ENCODE measurements at places on chromosomes 3 and 15. TPM values are rescaled to one million over a fixed set of nuclear protein-coding genes. Genes with fewer than 3 reads are reported as not detected.
A peak's percentile ranks its signal among the peaks of the same experiment; 100 is the strongest.

DNA sequence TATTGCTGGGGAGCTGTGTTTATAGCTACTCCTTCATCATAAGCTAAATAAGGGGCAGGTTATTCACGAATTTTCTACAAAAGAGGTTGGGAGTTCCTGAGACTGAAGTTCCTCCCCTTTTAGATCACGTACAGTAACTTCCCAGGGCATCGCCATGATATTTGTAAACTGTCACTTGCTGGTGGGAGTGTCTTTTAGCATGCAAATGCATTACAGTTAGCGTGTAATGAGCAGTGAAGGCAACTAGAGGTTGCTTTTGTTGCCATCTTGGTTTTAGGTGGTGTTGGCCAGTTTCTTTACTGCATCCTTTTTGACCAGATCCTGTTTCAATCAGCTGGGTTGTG is 64.4 kb downstream of the IL12A start:
- DNase-seq = no peak

GRCh38 chr15:42457445-42458442 is 33.2 kb downstream of the ZNF106 start:
- no peak for DNase-seq

DNA sequence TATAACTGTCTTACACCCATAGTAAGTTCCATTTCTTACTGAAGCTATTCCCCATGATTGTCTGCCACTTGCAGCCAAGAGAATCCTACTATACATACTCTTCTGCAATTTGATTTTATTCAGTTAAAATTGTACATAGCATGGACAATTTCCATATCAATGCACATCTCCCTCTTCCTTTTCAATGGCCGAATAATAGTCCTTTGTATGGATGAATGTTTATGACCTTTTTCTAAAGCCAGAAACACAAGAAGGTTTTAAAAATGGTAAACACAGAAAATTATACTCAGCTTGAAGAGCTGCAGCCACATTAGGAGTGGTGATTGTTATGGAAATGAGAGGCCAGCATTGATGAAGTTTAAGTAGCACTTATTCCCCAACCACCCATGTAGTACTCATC is 8.5 kb upstream of the ERC2 start:
- DNase-seq = no peak

DNA sequence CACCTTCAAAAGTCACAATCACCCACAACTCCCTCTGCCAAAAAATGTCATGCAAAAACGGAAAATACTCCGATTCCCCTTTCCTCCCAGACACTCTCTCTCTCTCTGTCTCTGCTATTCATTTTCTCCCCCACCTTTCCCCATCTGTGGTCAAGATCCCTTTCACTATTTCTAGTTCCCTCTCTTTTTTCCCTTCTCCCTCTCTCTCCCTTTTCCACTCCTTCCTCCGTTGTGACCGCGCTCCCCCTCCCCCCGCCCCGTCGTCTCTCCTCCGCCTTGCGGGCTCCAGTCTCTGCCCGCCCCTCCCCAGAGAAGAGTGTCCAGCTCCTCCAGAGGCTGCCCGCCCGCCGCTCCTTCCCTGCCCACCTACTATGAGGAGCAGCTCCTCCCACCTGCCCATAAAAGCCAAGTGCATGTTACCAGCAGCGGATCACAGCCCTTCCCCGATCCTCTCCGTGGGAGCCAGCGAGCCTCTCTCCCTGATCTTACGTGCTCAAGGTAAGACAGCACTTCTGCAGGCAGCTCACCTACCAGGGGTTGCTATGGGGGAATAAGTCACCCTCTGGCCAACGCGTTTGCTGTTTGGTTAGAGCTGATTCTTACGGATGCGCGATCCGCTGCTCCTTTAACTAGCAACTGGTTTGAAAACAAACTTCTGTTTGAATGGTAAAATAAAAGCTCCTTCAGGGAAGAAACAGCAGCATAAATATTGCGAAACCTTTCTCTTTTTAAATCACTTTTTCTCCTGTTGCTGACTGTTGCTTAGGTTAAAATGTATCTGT is at the start of gene COL8A1:
TSS of gene COL8A1 (plus strand) at position 428 of the 782 bp plus-strand sequence. CDS start 152,089 bp downstream, outside the sequence.
- peak; percentile 33 for DNase-seq

GRCh38 chr3:26308454-26308853 is 314.1 kb upstream of the LRRC3B start:
- no peak for DNase-seq

The SI gene
- not detected for total RNA-seq

The CCNB2 gene
- total RNA-seq = 1.1 TPM

GRCh38 chr3:12608376-12608775 is 51.5 kb downstream of the MKRN2 start:
- no peak for DNase-seq

The COLQ gene
- 1.2 TPM for total RNA-seq

DNA sequence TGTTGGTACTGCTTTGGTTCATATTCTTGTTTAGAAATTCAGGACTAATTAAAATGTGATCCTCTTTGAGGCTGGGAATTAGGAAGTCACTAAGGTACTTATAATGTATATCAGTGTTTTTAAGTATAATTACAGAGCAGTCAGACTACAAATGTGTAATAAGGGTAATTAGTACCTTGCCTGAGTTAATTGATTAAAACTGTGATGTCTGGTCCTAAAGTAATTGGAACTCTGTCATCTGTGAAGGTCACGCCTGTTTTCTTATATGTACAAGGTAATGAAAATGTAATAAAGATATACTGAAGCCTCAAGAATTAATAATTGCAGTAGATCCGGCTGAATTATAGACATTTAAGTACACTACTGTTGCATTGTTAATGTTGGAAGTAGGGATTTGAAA is 32.8 kb downstream of the RIOX2 start:
- no peak for DNase-seq

DNA sequence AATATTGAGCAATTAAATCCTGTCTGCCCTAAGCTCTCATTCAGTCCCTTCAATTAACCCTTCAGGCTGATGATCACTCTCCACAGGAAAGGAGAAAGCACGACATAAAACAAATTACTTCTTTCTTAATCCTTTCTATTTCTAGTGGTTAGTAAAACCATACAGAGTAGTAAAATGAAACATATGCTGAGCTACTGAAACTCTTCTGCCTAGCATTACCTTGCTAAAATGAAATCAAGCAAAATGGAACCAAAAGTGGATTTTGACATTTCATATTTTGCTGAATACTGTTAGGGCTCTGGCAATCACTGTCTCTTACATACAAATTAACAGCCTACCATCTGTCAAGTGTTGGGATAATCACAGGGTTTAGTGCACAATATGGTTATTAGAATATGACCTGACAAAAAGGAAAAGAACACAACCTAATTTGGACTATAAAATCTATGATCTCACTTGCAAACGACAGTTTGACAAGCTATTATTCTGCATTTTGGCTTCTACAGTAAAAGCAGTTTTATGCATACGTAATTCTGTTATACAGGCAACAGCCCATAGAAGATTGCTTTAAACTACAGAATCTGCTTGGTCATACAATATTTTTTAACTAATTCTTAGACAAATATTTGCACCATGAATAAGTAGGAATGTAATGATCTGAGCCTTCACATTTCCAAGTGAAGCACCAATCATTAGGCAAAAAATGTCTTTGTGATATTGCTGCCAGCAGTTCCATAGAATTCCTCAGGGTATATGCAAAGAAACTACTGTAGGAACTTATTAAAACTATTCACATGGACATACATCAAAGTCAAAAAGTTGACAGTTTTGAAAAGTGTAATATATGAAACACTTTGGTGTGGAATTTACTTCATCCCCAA is 105.0 kb downstream of the FHIT start:
- no peak for DNase-seq

- DNase-seq = no peak
Measured at GRCh38 chr3:183208260-183208659, 44.8 kb upstream of the B3GNT5 start.

Measured in omental fat pad (tissue), 4 donors.